ENCODE measurements at places on chromosomes 12 and 14.

GRCh38 chr14:75306927-75307699, 28.5 kb downstream of the FOS start:
- no peak for DNase-seq

- DNase-seq = no peak
Measured at GRCh38 chr14:99581374-99581773, 22.6 kb downstream of the CCDC85C start.

DNA sequence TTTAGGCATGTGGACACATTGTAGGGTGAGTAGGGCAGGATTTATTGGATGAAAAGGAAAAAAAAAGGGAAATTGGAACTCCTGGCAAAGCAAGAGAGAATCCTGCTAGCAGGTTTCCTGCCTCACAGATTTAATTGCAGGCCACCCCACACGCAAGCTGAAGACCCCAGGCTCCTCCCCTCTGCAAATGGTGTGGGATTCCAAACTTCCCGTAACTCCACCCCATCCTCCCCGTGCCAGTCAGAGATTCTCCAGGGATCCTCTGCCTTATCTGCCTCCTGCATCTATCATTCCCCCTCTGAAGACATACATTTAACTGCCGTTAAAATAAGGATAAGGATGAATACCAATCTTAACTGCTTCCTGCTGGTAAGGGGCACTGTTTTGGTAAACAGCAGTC, 249.8 kb upstream of the GARIN2 start:
- DNase-seq = no peak

DNA sequence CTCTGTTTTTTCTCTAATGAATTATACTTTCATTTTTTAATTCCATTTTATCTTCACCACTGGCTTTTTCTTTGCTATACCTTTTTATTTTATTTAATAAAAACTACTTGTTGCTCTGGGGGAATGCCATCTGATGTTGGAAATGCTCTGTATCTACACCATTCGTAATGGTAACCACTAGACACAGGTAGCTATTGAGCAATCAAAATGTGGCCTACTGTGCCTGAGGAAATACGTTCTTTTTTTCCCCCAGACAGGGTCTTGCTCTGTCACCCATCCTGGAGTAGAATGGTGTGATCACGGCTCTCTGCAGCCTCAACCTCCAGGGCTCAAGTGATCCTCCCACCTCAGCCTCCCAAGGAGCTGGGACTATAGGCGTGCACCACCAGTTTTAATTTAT, 140.2 kb downstream of the FUT8 start:
- DNase-seq = no peak

- no peak for DNase-seq
Measured at GRCh38 chr14:90522571-90523191, 125.9 kb downstream of the CALM1 start.

- DNase-seq = no peak
Measured at GRCh38 chr12:96447256-96447655, 42.1 kb upstream of the CFAP54 start.

GRCh38 chr14:58563978-58564377, 73.8 kb upstream of the DACT1 start:
- DNase-seq = no peak

DNA sequence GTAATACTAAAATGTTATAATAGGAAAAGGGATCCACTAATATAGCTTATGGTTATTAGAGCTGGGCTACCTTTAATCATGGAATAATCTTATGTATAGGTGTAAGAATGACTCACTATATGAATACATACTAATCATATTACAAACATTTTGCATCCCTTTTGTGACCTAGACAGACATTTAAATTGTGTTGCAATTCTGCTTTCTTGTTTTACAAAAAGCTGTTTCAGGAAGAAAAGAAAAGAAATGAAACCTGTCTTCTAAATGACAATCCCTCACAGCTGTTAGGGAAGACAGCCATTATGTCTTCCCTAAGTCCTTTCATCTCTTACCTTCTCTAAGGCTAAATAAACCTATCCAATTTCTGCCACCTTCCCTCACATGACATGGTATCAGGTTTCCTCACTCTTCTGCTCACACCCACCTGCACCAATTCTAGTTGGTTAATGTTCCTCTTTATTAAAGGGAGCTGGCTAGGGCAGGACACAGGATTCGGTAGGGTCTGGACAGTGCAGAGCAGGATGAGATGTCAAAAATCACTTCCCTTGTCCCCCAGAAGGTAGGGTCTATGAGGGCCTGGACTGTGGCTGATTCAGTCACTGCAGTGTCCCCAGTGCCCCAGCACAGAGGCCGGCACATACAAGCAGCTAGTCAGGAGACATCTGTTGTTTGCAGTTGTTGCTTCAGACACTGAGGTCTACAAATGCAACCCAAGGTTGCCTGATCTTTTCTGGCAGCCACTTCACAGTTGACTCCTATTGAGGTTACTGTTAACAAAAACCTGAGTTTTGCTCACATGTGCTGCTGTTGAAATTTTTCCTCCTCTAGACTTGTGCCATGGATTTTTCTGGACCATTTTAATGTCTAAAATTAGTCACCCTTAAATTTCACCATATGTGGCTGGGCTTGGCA, 3.7 kb downstream of the DHRS7 start:
- DNase-seq = no peak

GRCh38 chr12:81800298-81801148, 41.4 kb upstream of the PPFIA2 start:
- DNase-seq = no peak

DNA sequence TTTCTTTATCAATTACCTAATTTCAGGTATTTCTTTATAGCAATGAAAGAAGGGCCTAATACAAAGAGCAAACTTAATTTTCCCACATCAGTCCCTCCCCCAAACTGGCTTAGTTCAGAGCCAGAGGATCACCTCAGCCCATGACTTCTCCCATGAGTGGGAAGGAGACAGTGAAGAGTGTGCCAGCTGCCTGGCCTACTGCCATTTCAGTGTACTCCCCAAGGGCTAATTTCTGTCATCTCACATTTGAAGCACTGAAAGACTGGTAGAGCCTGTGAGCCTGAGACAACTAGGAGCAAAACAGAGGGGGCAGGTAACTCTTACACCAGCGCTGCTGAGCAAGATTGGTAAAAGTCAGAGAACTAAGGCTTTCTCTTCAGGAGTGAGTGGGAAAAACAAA, 29.1 kb upstream of the ADAM20 start:
- no peak for DNase-seq

GRCh38 chr12:15575671-15576541, 213.3 kb downstream of the EPS8 start:
- no peak for DNase-seq

GRCh38 chr12:51951843-51952722, 584 bp downstream of the ACVR1B start:
- no peak for DNase-seq
